ENCODE measurements at places on chromosomes 5 and 9. TPM values are rescaled to one million over a fixed set of nuclear protein-coding genes. Genes with fewer than 3 reads are reported as not detected.
A peak's percentile ranks its signal among the peaks of the same experiment; 100 is the strongest.

GRCh38 chr9:125902831-125903512, 155.8 kb downstream of the PBX3 start:
- no peak for DNase-seq

- DNase-seq, result no peak
Observed at GRCh38 chr5:78661691-78662090, 13.1 kb upstream of the LHFPL2 start.

DNA sequence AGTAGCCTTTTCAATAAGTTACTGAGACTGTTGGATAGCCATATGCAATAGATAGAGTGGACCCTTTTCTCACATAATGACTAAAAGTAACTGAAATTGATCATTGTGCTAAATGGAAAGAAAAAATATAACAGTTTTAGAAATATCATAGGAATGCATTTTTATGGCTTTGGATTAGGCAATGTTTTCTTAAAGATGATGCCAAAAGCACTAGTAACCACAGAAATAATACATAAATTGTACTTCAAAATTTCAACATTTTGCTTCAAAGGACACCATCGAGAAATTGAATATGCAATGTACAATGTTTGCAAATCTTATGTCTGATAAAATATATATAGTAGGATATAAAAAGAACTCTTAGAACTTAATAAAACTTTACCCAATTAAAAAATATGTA, 1267.5 kb upstream of the CDH9 start:
- DNase-seq, result no peak

DNA sequence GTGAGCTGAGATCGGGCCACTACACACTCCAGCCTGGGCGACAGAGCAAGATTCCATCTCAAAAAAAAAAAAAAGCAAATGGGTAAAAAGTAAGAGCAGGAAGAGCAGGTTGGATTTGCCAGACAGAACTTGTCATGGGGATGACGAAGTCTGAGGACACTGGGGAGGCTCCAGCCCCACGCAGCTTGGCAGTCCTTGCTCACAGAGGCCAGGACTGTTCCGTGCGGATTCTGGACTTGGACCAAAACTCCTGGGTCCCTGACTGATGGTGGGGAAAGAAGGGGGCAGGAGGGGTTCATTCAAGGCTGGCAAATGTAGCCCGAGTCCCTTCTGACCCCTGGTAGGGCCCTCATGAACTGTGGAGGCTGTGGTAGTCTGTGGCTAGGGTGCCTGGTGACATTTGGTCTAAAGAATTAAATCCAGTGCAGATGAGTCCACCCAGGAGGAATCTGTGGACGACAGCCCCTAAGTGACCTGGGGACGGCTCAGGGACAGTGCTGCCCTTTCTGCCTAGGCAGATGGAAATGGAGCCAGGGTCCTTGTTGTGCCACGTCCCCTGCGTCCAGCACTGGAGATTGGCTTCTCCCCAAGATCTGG, 3.1 kb downstream of the FGD3 start:
- no peak for DNase-seq

GRCh38 chr9:74921737-74922136, 31.0 kb downstream of the C9orf40 start:
- no peak for DNase-seq

DNA sequence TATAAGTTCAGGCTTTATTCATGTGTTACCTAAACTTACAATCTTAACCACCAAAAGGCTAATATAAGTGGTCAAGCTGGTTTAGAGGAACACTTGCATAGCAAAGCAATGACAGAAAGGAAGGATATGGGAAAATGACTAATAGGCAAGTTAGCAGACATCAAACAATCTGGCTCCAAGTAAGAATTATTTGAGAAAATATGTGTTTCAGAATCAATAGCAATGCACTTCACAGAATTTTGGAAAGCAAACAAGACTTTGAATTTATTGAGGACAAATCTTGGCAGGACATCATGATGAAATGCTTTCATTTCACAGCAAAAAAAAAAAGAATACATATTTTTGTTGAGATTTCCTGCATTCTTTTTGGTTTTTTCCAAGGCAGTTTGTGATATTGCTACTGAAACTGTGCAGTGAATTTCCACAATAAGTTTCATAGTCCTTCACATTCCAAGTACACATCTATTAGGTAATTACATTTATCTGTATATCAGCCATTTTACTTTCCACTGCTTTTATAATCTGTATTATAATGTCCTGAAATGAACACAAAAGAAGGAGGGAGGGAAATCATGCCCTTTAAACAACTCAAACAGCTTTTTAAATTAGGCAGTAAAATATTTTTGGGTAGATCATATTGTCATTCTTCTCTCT, 417.9 kb downstream of the NR2F1-AS1 start:
- DNase-seq, result peak; percentile 92

- DNase-seq, result no peak
Observed at GRCh38 chr5:141815051-141815795, 63.0 kb downstream of the PCDH1 start.

DNA sequence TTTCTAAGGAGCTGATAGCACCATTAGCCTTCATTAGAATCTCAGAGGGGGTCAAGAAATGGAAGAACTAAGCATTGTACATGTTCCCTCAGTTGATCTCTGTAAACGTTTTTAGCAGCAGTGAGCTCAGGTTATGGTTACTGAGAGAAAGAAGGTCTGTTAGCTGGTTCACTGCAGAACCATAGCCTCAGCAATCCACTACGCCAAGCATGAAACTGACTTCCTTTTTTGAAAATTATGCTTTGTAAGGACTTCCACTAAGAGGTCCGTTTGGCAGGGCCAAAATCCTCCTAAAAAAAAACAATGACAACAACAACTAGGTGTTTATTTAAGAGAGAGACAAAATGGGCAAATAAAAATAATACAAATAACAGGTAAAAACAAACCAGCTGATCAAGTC, 273.3 kb downstream of the AOPEP start:
- DNase-seq, result no peak

GRCh38 chr9:106110483-106110882, 416.1 kb downstream of the TMEM38B start:
- no peak for DNase-seq

- DNase-seq, result no peak
Observed at GRCh38 chr5:6885581-6885980, 172.3 kb downstream of the TENT4A start.

GRCh38 chr5:123610665-123611405, 98.9 kb downstream of the CSNK1G3 start:
- DNase-seq, result peak; percentile 87

DNA sequence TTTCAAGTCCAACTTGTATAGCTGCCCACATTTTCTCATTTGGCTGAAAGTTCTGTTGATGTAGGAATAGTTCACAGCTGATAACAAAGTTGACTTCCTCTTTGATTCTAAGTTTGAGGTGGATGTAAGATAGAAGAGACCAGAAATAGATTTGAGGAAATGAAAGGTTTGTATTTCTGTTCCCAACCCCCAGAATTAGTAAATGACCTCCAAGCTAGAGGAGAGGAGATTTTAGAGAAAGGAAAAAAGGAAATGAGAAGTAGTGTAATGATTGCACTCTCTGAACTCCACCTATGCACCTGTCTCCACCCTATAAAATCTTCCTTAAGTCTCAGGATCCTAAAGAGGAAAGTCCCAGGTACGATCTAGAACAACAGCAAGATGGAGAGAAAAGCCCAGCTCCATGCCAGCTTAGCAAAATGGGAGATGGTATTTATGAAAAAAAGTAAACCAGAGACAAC, 130.4 kb upstream of the POC5 start:
- DNase-seq, result no peak

GRCh38 chr9:95095641-95096355, 221.7 kb downstream of the FANCC start:
- no peak for DNase-seq

- DNase-seq, result no peak
Observed at GRCh38 chr9:114091711-114092110, 7.4 kb downstream of the KIF12 start.

DNA sequence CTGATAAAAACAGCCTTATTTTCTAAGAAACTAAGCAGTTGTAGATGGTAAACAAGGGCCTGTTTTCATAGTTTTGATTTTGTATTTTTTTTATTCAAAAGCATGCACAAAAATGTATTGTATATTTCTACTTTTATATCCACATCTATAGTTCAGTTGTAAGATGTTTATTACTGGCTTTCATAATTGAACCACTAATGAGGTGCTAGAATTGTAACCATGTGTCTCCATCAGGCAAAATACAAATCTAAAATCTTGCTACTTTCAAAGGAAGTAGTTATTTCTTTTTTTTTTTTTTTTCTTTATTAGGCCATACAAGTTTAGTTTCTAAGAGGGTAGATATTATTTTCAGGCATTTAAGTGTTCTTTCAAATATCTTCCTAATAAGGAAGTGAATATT, 1755.0 kb downstream of the MAT2B start:
- DNase-seq, result no peak

GRCh38 chr5:131649161-131649560, 14.1 kb upstream of the RAPGEF6 start:
- no peak for DNase-seq

- peak; percentile 12 for DNase-seq
Observed at GRCh38 chr9:89234205-89235067, 55.8 kb upstream of the SHC3 start.

DNA sequence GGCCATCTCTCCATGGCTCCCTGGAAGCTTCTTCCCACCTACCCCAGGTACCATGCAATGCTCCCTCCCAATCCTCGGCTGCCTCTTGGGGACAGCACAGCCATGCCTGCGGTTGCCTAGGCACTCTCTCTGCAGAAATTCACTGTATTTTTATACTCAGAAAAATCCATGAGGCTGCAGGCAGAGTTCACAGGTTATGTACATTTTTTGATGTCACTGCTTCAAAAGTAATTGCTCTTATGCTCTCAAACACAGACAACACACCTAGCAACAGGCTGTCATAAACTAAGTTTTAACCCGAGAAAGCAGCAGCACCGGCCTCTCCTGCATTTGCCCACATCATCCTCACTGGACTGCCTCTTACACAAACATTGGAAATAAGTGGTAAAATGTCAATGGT, 102.4 kb downstream of the AK8 start:
- no peak for DNase-seq

DNA sequence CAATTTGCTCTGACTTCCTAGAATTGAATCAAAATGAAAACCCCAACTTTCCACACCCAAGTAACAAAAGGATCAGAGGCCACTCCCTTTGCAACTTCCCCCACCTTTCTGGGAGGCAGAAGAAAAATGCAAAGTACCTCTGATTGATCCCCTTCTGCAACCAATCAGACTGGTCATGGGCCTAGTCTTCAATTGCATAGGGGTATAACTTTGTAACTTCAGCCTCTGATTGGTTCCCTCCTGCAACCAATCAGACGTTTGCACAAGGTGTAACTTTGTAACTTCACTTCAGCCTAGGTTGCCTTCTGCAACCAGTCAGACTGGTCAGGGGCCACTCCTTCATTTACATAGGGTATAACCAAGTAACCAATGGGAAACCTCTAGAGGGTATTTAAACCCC, 38.3 kb upstream of the CNOT6 start:
- no peak for DNase-seq

DNA sequence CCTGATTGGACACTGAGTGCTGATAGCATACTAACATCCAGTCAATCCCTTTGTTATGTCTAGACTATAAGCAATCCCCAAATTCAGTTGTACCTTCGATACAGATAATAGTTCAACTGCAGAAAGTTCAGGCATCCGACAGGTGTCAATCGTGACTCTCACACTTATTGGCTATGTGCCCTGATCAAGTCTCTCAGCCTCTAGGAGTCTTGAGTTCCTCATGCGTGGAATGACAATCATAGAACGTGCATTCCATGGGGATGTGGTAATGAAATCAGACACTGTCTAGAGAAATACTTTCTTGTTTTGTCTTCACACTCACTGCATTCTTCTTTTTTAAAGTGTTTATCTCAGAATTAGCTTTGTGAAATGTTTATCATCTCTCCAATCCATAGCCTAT, 4.8 kb downstream of the ANKRD34B start:
- no peak for DNase-seq

GRCh38 chr5:173324115-173325001, 3.9 kb downstream of the STC2 start:
- peak; percentile 92 for DNase-seq

DNA sequence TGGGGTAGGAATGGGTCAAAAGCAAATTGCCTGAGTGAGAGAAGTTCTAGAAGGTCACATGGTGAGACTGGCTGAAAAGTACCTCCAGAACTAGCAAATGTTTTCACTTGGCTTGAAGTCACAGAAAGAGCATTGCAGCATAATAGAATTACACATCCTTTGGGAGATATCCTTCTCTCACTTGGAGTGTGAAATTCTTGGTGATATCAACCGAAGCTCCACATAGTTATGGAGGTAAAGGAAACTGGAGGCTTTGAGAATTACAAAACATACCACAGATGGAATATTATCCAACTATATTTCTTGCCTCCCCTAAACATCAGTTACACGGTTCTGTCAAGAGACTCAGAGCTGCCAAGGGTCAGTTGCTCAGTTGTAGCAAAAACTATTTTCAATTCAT, 182.4 kb downstream of the SEMA5A start:
- peak; percentile 67 for DNase-seq

DNA sequence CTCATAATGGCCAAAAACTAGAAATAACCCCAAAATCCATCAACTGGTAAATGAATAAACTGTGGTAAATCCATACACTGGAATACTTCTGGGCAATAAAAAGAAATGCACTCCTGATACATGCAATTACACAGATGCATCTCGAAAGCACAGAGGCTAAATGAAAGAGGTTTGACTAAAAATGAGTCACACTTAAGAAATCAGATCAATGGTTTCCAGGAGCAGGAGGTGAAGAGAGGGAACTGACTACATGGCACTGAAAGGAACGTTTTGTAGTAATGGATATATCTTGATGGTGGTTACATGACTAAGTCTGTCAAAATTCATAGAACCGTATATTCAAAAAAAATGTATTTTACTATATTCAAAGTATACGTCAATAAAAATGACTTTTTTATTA, 42.4 kb downstream of the STRBP start:
- no peak for DNase-seq

Gene CDH9
- 0.16 TPM for total RNA-seq

Gene FCN2
- not detected for total RNA-seq

Gene SMIM33
- total RNA-seq, result not detected

Gene MYMK
- total RNA-seq, result not detected

Gene TAS2R1
- total RNA-seq, result not detected

Gene MCC
- 62.4 TPM for total RNA-seq

Gene LYRM7
- 4.4 TPM for total RNA-seq

Gene TTC39B
- 22.1 TPM for total RNA-seq

Gene NCBP1
- total RNA-seq, result 59.6 TPM

Gene ORM2
- not detected for total RNA-seq

Gene PCDHB4
- total RNA-seq, result 0.65 TPM

Gene CNTNAP3B
- 6.4 TPM for total RNA-seq

Gene KIAA1958
- total RNA-seq, result 2.9 TPM

Data from fibroblast of the aortic adventitia (primary cell).